ENCODE measurements at places on chromosomes 16 and 17. TPM values are rescaled to one million over a fixed set of nuclear protein-coding genes. Genes with fewer than 3 reads are reported as not detected.
A peak's percentile ranks its signal among the peaks of the same experiment; 100 is the strongest.

GRCh38 chr17:2023692-2024571, 1.2 kb downstream of the RTN4RL1 start:
- H3K4me3 ChIP-seq, result peak overlapping the region; percentile 65
- peaks cover 15% of the 10 kb centered on the region for H3K27me3 ChIP-seq
- H3K36me3 ChIP-seq, result no peaks in the 10 kb centered on the region

AOC3 gene
- total RNA-seq, result not detected

- H3K27me3 ChIP-seq, result no peaks in the 10 kb centered on the region
- no peak for DNase-seq
- peaks cover 7% of the 10 kb centered on the region for H3K4me1 ChIP-seq
- no peaks in the 10 kb centered on the region for H3K36me3 ChIP-seq
- H3K27ac ChIP-seq, result no peak overlapping the region
- H3K4me3 ChIP-seq, result no peak overlapping the region
Observed at GRCh38 chr17:57514614-57515013, 230.5 kb downstream of the CCDC182 start.

PRR15L gene
- not detected for total RNA-seq

DNA sequence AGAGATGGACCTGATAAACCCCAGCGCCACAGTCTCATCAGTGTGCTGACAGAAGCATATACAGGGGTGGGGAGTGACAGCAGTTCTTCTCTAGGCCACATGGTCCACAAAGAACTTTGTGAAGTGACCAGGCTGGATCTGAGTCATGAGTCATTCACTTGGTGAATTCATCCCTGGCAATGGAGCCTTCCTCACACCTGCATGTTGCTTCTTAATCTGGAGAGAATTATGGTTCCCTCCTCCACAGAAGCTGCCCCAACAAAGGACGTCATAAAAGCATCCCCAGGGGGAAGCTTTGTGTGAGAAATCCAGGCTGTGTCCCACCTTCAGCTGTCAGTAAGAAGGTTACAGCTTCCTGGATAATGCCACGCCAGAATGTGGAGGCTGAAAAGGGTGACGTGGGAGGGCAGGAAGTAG, 215.6 kb upstream of the MAF start:
- H3K27me3 ChIP-seq, result no peaks in the 10 kb centered on the region
- no peaks in the 10 kb centered on the region for H3K36me3 ChIP-seq
- H3K4me1 ChIP-seq, result no peaks in the 10 kb centered on the region
- H3K27ac ChIP-seq, result no peak overlapping the region

DNA sequence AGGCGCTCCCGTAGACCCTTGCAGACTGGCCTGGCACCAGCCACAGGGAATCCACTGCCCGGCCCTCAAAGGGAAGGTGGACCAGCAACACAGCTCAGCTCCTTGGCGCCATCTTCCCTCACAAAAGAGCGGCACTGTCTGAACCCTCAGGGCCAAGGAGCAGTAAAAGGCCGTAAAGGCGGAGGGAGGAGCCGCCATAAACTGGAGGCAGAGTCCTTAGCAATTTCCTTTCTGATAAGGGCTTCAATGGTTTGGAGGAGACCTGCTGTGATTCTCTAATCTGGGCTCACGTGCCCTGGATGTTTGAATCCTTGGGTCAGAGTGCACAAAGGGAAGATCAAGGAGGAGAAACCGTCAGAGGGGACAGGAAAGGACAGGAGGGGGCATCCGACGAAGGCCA, 15.5 kb upstream of the AXIN2 start:
- H3K4me1 ChIP-seq, result no peaks in the 10 kb centered on the region
- H3K27me3 ChIP-seq, result no peaks in the 10 kb centered on the region
- no peak overlapping the region for H3K27ac ChIP-seq
- H3K36me3 ChIP-seq, result no peaks in the 10 kb centered on the region
- H3K4me3 ChIP-seq, result no peak overlapping the region

DNA sequence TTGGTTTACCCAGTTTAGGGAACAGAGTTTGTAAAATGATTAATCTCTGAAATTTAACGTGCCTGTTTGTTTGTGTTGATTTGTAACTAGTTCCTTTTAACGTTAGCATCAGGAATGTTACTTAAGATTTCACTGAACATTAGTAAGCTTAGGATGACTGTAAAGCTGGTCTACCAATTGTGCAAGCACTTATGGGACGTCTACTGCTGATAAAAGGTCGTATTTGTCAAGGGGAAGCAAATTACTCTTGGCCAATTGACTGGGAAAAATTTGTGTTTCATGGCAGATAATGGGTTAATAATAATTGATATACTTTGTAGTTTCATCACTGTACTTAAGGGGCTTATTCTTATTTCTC, 11.8 kb downstream of the METTL9 start:
- H3K27ac ChIP-seq, result peak overlapping the region; percentile 56
- H3K4me1 ChIP-seq, result peaks cover 68% of the 10 kb centered on the region
- H3K27me3 ChIP-seq, result no peaks in the 10 kb centered on the region
- H3K4me3 ChIP-seq, result no peak overlapping the region
- peak; percentile 79 for DNase-seq

TMC8 gene
- total RNA-seq, result not detected

GRCh38 chr17:1192911-1193699, 13.3 kb upstream of the ABR start:
- peaks cover 16% of the 10 kb centered on the region for H3K4me1 ChIP-seq
- no peaks in the 10 kb centered on the region for H3K36me3 ChIP-seq
- no peak for DNase-seq

All from GM23248 (cell line).